Thyroid gland (tissue), 4 donors: ENCODE measurements at places on chromosomes 2 and 18. TPM values are rescaled to one million over a fixed set of nuclear protein-coding genes. Genes with fewer than 3 reads are reported as not detected.
A peak's percentile ranks its signal among the peaks of the same experiment; 100 is the strongest.

DNA sequence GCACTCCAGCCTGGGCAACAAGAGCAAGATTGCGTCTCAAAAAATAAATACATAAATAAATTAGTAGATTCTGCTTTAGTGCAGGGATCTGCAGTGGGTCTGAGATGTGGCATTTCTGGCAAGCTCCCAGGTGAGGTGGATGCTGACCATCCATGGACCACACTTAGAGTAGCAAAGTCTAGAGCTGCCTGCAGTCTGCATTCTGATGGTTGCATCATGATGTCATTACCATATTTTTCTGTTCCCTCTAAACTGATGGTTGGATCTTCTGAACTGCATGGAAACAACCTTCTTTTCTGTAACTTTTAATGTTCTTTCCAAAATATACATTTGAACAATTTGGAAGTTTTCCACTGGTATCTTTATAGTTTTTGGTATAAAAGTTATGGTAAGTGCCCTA, 42.9 kb downstream of the MYL12B start:
- H3K4me1 ChIP-seq = no peaks in the 10 kb centered on the region
- no peaks in the 10 kb centered on the region for H3K27me3 ChIP-seq
- H3K27ac ChIP-seq = no peak overlapping the region
- no peak for DNase-seq

DNA sequence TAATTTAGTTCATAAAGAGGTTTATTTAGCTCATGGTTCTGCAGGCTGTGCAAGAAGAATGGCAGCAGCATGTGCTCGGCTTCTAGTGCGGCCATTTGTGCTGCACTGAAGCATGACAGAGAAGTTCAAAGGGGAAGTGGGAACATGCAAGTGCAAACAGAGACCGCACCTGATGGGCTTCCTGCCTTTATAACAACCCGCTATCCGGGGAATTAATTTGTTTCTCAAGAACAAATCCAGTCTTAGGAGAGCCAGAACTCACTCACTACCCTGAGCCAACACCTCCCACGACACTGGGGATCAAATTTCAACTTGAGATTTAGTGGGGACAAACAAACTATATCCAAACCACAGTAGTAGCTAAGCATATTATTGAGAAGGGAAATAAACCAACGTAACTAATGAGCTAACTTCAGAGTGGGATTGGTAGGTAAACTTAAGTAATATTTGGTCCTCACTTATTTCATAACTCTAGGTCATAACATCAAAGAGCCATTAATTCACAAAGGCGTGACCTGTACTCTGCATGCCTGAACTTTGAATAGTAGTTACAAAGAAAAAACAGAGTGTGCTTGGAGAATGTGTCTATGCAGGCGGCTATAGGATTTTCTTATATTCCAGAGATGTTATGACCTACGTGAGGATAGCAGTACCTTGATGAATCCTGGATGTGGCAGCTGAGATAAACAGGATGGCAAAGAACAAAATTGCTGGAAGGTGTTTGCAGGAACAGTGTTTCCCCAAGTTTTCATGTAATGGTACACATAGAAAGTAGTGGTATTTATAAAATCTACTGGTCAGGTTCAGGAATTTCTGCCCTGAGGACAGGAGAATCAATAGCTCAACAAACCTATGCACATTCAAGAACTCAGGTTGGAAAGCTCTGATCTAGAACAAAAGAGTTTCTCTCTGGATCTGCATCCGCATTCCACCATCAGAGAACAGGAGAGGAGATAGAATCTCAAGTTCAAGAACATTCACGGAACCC, 845.9 kb upstream of the ID2 start:
- H3K27ac ChIP-seq = peak overlapping the region; percentile 78
- DNase-seq = peak; percentile 87
- no peaks in the 10 kb centered on the region for H3K27me3 ChIP-seq
- no peak overlapping the region for H3K4me3 ChIP-seq
- H3K4me1 ChIP-seq = peaks cover 25% of the 10 kb centered on the region
- H3K36me3 ChIP-seq = no peaks in the 10 kb centered on the region

DNA sequence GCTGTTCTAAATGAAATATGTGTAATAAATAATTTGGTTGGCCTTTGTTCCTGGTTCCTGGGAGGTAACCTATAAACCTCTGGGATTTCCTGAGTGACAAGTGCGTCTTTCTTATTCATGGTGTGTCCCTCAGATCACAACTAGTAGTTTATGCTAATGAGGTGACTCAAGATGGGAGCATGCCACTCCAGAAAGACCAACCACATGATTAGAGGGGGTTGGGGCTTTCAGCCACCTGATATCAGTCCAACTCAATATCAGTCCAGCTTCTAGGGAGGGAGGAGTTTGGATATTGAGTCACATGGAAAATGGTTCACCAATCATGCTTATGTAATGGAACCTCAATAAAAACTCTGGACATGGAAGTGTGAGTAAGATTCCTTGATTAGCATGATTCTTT, 96.6 kb downstream of the QPCT start:
- no peaks in the 10 kb centered on the region for H3K27me3 ChIP-seq
- H3K36me3 ChIP-seq = no peaks in the 10 kb centered on the region
- no peak for DNase-seq

The QPCT gene
- 5.4 TPM for total RNA-seq

- H3K27me3 ChIP-seq = no peaks in the 10 kb centered on the region
- DNase-seq = no peak
- no peaks in the 10 kb centered on the region for H3K36me3 ChIP-seq
- H3K4me1 ChIP-seq = peaks cover 34% of the 10 kb centered on the region
- H3K4me3 ChIP-seq = no peak overlapping the region
Observed at GRCh38 chr2:221518201-221518934, 53.7 kb downstream of the EPHA4 start.

DNA sequence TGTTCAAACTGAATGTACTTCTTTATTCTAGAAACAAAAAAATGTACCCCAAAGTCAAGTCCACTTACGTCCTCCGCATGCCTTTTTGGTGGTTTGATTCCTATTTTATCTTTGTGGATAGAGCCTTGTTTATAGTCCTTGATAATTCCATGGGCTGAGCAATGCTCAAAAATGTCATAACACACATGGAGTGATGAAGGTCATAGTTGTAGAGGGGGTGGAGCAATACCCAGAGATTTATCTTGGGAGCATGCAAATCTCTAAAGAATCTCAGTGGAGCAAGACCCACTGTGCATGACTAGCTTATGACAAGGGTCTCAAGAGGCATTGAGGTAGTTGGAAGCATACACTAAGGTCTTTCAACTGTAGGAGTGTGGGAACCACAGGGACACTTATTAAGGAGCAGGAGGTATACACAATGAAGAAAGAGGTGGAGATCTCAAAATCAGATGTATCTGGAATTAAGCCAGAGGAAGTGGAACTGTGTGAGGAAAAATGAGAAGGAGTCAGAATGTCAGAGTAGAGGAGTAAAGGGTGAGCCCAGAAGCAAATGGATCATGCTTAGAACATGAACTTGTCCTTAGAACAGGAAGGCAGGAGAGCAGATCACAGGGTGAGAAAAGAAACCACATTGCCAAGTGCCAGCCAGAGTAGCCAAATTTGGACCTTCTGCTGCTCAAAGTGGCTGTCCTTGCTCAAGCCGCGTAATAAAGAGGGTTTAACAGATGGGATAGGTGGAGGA, 68.1 kb upstream of the STK39 start:
- no peak overlapping the region for H3K27ac ChIP-seq
- H3K36me3 ChIP-seq = no peaks in the 10 kb centered on the region
- H3K4me3 ChIP-seq = no peak overlapping the region
- DNase-seq = no peak

GRCh38 chr2:188974164-188974563, at the start of gene COL3A1:
Gene COL3A1 (plus strand): TSS chr2:188974373. CDS start chr2:188974490, 117 bp downstream.
- H3K4me1 ChIP-seq = peaks cover 3% of the 10 kb centered on the region
- H3K36me3 ChIP-seq = no peaks in the 10 kb centered on the region
- DNase-seq = no peak
- no peaks in the 10 kb centered on the region for H3K27me3 ChIP-seq
- H3K27ac ChIP-seq = peak within 1 kb of the TSS; percentile 23

GRCh38 chr18:77248873-77249568, 627 bp upstream of the GALR1 start:
- H3K27me3 ChIP-seq = peaks cover 10% of the 10 kb centered on the region
- H3K27ac ChIP-seq = no peak overlapping the region
- H3K4me1 ChIP-seq = no peaks in the 10 kb centered on the region
- H3K36me3 ChIP-seq = no peaks in the 10 kb centered on the region
- no peak overlapping the region for H3K4me3 ChIP-seq
